ENCODE measurements at places on chromosomes 2 and 18. TPM values are rescaled to one million over a fixed set of nuclear protein-coding genes. Genes with fewer than 3 reads are reported as not detected.

DNA sequence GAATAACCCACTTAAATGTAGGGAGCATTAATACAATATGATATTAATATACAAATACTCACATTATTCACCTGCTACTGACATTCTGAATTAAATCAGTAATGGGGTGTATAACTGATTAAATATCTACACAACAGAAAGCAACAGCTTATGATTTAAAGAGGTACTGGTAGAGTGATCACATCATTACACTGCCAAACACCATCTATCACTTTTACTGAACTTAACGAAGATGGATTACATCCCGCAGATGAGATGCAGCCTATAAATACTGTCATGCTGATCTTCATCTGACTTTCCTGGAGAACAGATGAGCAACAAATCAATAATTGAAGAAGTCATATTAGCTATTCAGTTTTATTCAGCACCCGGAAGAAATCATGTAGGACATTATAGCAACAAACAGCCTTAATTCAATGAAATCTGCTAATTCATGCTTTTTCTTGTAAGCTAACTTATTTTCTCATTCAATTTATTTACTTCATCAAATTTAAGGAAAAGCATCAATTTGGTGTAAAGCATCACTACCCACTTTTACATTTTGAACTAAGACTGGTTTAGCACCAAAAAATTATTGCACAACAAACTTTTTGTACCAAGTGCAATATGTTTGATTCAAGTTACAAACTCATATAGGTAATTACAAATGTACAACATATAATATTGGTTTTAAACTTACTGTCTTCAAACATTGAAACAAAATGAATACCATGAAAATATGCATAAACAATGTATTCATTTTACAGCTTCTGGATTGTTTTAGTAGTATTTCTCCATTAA, 1509.0 kb downstream of the LRP1B start:
- no peak overlapping the region for H3K4me3 ChIP-seq
- H3K27me3 ChIP-seq, result no peaks in the 10 kb centered on the region
- no peaks in the 10 kb centered on the region for H3K4me1 ChIP-seq

- no peaks in the 10 kb centered on the region for H3K27me3 ChIP-seq
- no peak overlapping the region for H3K27ac ChIP-seq
- no peaks in the 10 kb centered on the region for H3K36me3 ChIP-seq
- H3K4me3 ChIP-seq, result no peak overlapping the region
These were observed 36.5 kb upstream of the ST3GAL5 start for GRCh38 chr2:85925216-85925671.

The ADAM23 gene
- total RNA-seq, result 0.11 TPM

The DSG1 gene
- total RNA-seq, result 0.62 TPM

All from right lobe of liver (tissue), 6 donors.